ENCODE measurements at places on chromosomes 11 and 22. TPM values are rescaled to one million over a fixed set of nuclear protein-coding genes. Genes with fewer than 3 reads are reported as not detected.

GRCh38 chr11:24082860-24083259 is 414.0 kb upstream of the LUZP2 start:
- DNase-seq, result no peak

DNA sequence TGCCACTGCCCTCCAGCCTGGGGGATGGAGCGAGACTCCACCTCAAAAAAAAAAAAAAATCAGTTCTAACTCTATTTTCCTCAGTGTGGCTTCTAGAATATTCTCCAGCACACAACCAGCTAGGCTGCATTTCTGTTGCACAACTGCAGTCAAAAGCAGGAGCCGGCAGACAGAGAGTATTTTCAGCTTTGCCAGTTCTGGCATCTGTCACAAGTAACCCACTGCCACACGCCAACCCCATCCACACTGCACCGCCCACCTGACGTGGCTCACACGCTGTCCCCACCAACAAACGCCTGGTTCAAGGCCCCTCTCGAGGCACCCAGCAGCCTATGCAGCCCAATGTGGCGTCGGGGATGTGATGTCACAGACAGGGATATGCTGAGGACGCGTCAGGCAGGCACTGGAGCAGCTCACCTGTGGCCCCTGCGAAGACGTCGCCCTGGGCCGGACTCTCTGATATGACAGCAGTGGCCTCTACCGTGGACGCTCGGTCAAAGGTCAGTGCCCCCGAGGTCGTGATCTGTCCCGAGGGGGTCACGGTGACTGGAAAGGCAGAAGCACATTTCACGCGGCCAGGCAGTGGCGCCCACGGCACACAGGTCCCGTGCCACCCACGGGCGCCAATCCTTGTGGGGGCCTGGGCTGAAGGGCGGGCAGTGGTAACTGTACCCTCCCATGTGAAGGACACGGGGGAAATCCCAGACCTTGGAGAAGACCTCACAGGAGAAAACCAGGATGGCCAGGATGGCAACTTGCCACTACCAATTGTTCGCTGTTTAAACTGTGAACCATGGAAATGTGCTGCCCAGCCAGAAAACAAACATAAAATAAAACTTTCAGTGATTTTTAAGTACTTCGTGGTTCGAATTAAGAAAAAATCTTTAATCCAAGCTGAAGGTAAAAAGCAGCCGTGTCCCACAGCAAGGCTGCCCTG is 15.5 kb downstream of the DEAF1 start:
- DNase-seq, result no peak

- no peak for DNase-seq
Observed at GRCh38 chr11:106695506-106695905, 322.8 kb downstream of the GUCY1A2 start.

The NUP98 gene
- 55.9 TPM for total RNA-seq

The ELFN2 gene
- total RNA-seq, result 0.20 TPM

DNA sequence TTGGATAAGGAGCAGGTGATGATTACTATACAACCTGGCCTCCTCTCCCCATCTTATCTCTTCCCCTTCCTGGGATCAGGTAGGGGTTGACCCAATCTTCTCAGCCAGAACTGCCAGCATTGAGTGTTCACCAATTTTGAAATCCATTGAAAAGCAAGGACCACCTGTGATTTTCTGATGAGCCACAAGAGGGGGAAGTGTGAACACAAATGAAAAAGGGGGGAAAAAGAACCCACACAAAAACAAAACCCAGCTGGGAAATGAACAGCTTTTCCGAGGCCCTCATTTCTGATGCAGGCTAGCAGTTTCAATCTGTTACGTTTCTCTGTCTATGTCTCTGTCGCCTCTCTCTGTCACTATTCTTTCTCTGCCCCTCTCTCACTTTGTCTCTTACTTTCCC is 161.9 kb downstream of the INSC start:
- no peak for DNase-seq

DNA sequence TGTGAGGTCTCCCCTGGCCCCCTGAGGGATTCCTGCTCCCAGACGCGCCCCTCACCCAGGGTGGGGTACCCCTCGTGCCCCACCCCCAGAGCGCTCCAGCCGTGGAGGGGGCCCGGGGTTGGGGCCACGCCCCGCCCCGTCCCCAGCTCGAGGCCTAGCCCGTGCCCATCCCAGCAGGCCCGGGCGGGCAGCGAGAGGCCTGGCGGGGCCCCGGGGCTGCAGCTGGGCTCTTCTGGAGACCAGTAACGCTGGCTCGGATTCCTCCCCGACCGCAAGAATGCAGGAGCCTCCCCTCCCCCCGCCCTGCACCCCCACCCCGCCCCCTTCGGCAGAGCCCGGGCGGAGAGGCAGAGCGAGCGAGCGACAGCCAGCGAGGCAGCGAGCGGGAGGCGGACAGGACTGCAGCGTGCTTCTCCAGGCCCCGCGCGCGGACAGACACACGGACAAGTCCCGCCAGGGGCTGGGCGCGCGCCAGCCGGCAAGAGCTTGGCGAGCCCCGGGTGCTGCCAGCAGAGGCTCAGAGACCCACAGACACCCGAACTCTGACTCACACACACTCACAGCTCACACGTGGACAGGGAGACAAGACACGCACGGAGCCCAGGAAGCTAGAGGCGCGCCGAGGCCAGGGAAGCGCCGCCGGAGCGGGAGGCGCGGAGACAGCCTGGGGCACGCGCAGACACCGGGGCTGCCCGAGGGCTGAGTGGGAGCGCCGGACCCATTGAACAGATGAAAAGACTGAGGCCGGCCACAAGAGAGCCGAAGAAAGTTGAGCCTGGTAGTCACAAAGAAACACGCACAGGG is 15.2 kb downstream of the BCL9L start:
- DNase-seq, result peak; percentile 75

GRCh38 chr11:35087648-35088047 is 51.3 kb upstream of the CD44 start:
- DNase-seq, result no peak

The TLCD5 gene
- total RNA-seq, result 0.49 TPM

- DNase-seq, result no peak
Observed at GRCh38 chr22:48743601-48744282, 1083.9 kb downstream of the BRD1 start.

The ANKRD42 gene
- 7.2 TPM for total RNA-seq

DNA sequence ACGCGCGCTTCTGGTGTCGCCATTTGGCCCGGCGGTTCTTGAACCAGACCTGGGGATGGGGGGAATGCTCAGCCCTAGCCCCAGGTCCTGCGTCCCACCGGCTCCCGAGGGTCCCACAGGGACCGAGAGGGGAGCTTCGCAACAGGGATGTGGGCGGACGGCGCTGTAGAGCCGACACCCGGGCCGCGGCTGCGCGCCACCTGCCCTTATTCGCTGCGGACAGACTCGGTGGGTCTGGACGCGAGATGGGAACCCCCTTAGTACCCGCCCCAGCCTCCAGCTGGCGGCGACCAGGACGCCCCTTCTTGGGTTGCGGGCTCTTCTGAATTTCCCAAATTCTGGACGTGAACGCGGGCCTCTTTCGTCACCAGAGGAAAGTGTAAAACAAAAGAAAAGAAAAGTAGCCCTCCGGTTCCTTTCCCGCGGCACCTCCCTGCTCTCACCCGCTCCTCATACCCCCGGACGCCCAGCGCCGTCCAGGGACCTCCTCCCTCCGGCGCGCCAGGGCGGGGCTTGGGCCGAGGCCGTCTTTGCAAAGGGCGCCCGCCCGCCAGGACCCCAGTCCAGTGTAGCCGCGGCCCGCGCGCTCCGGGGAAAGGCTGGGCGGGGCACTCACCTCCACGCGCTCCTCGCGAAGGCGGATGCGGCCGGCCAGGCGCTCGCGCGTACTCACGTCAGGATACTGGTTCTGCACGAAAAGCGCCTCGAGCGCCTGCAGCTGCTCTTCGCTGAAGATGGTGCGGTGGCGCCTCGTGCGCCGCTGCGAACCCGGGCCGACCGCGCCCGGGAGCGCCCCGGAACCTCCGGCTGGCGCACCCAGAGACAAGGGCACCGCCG is 827 bp downstream of the GSC2 start:
- DNase-seq, result no peak

DNA sequence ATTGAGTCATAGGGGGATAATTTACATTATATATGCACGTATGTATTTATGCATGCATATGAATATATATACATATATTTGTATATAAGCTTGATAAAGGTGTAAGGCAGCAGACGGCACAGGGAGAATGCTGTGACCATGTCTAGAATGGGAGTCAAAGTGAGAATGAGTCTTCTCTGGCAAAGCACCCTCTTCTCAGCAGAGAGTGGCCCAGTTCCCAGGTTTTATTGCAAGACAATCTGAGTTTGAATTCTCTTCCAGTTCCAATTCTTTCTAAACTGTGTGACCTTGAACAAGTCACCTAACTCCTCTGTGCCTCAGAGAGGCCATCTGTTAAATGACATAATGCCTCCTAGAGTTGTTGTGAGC is 13.8 kb downstream of the EHF start:
- no peak for DNase-seq

GRCh38 chr11:9815486-9816136 is 151.7 kb downstream of the SWAP70 start:
- no peak for DNase-seq

DNA sequence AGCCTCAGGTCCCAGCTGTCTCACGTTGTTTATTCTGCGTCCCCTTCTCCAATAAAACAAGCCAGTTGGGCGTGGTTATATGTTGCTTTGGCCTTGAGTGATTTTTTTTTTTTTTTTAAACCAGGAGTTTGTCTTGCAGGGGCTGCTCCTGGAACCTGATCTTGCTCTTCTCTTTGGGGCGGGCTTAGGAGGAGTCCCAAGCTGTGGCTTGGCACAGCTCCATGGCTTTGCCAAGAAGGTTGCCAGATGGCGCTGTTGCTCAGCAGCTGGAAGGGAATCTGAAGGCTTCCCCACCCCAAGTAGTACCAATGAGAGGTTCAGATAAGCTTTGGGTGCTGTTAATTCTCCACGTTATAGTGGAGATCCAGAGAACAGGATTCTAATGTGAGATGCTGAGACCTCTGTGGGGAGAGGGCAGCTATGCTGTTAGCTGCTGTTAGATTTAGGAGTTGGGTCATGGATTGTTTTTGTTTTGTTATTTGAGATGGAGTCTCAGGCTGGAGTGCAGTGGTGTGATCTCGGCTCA is 2.0 kb upstream of the FERMT3 start:
- DNase-seq, result peak; percentile 94

GRCh38 chr11:128146926-128147605 is 440.3 kb downstream of the ETS1 start:
- no peak for DNase-seq

GRCh38 chr11:32671051-32671450 is 87.4 kb downstream of the EIF3M start:
- no peak for DNase-seq

- no peak for DNase-seq
Observed at GRCh38 chr11:69978841-69979614, 99.1 kb upstream of the ANO1 start.

The CHRNA10 gene
- total RNA-seq, result 0.81 TPM

The POU2F3 gene
- 1.9 TPM for total RNA-seq

The DHCR7 gene
- total RNA-seq, result 126 TPM

- no peak for DNase-seq
Observed at GRCh38 chr11:121790430-121790829, 325.6 kb downstream of the BLID start.

- no peak for DNase-seq
Observed at GRCh38 chr11:4466871-4467442, 15.5 kb upstream of the OR52K1 start.

DNA sequence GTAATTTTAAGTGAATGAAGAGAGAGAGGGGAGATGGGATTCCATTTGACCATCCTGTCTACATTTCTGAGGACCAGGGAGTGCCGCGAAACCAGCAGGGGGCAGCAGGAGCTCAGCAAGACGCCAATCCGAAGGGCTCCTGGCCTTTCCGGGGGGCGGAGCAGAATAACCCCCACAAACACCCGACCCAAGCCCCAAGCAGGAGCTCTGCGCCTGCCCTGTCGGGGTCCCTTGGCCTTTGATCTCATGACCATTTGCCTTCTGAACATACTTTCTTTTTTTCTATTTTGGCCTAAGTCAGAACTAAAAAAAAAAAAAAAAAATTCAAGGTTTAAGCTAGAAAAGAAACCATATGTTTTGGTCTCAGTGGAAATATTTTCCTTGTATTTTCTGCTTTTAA is 21.9 kb upstream of the SCN2B start:
- DNase-seq, result peak; percentile 91

DNA sequence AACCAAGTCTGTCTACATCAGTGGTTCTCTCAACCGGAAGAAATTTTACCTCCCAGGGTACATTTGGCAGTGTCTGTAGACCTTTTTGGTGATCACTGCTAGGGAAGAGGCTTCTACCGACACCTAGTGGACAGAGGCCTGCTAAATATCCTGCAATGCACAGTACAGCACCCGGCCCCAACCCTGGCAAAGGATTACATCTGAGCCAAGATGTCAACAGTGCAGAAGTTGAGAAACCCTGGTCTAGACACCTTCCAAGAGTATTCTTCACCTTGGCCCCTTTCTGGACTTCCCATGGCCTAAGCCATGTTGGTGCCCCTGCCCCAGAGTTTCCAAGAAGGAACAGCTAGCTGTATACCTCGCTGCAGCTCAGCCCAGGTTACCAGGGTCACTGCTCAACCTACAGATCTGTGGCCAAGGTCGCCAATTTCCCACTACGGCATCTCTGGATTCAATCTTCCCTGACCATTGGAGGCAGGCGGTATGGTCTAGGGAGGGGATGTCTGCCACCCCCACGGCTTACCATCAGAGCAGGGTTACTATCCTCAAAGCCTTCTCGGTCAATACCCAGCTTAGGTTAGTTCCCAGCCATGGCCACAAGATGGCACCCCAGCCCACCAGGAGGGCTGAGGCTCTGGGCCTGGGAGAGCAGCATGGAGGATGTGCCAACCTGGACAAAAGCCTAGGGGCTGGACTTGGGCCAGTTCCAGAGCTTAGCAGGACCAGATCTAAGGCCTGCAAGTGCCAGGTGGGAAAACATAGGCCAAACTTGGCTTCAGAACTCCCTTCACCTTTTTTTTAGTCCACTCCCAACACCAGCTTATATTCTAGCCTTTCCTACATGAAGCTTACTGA is 3.7 kb upstream of the KCNC1 start:
- peak; percentile 44 for DNase-seq

- DNase-seq, result no peak
Observed at GRCh38 chr11:62069374-62069773, 54.4 kb upstream of the INCENP start.

The MFNG gene
- total RNA-seq, result 11.2 TPM

GRCh38 chr11:14262271-14262846 is 96.6 kb downstream of the RRAS2 start:
- DNase-seq, result no peak

DNA sequence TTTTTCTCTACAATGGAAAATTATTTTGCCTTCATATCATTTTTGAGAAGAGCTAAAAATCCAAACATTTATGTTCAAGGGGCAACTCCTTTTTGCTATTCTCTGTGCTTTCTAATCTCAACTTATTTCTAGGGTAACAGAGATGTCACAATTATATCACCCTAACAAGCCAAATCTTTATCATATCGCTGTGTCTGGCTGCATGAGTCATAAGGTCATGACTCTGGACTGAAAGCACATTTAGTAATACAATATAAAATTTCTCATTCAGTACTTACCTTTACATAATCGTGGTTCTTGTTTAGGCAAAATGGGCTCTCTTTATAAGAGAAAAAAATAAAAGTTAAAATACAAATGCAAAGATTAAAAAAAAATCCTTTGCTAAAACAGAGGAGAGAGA is 326.0 kb downstream of the CASP12 start:
- no peak for DNase-seq

The CSNK2A3 gene
- 1.5 TPM for total RNA-seq

- no peak for DNase-seq
Observed at GRCh38 chr11:128273736-128274135, 313.6 kb downstream of the ETS1 start.

The ANGPTL5 gene
- 0.12 TPM for total RNA-seq

The TCN2 gene
- total RNA-seq, result 58.2 TPM

The DCHS1 gene
- total RNA-seq, result 2.8 TPM
